Thymus (tissue), 14 donors: ENCODE measurements at places on chromosomes 7 and 10. TPM values are rescaled to one million over a fixed set of nuclear protein-coding genes. Genes with fewer than 3 reads are reported as not detected.
A peak's percentile ranks its signal among the peaks of the same experiment; 100 is the strongest.

DNA sequence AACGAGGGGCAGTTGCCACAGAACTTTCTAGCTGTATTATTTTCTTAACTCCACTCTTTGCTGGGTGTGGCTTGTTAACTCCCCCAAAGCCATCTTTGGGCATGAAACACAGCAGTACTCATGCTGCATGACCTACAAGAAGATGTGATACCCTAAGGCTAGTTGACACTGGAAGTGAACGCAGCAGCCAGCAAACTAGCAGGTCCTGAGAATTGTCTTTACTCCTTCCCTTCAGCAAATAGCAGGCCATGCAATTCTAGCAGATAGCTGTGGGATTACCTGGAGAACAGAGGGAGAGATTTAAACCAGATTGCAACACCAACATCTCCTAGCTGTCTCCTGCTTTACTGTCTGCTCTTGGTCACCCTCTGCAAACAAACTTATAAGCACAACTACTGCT is 688.0 kb upstream of the ZWINT start:
- no peak for DNase-seq

CARD11 gene
- 19.4 TPM for polyA plus RNA-seq

DNA sequence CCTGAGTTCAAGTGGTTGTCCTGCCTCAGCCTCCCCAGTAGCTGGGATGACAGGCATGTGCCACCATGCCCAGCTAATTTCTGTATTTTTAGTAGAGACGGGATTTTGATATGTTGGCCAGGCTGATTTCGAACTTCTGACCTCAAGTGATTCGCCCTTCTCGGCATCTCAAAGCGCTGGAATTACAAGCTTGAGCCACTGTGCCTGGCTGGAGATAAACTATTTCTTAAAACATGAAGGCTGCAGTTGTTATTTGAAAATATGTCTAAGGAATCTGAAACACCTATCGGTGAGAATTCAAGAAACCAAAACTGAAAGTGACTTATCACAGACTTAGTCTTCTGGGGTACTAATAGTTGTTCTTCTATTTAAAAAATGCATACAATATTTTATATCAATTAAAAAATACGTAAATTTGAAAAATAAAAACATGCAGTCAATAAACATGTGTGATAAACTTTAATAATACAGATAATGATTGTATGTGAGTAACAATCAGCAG is 176.9 kb upstream of the PRSS58 start:
- no peak for DNase-seq

MEOX2 gene
- 3.4 TPM for polyA plus RNA-seq

PTN gene
- 19.3 TPM for polyA plus RNA-seq

- no peak for DNase-seq
Measured at GRCh38 chr7:136142583-136142982, 165.4 kb upstream of the MTPN start.

CDH23 gene
- 9.1 TPM for polyA plus RNA-seq

DNA sequence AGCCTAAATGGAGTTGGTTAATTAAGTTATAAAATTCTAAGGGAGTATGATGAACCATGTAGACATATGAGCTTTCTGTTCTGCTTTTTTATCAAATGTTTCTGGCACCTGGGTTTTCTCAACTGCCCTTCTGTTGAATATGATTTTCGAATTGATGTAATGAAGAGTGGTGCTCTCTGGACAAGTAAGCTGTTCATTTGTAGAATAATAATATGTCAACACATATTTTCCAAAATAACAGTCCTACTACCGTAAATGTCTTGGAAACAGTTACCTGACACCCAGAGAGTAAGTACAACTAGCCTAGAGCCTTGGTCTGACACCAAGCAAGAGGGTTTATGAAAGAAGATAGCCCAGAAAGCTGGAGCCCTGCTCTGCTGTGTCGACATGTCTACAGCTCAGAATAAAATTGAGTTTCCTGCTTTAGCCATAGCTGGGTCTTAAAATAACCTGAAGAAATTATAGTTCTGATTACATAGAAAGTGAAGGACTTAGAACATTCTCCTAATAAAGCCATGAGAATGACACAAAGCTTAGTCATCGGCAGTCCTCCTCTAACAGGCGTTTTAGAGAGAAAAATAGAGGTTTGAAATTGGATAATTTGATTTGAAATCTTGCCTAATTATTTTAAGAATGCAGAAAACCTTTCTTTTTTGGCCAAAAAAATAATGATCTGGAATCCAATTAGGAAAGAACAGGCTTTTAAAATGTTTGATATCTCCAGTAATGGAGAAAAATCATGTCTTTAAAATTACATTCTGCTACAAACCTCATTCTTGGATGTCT is 25.1 kb downstream of the HDAC9 start:
- no peak for DNase-seq

GRCh38 chr7:40033826-40034225 is 83.8 kb downstream of the CDK13 start:
- no peak for DNase-seq

- DNase-seq: no peak
Measured at GRCh38 chr7:66301249-66301648, 96.1 kb downstream of the TPST1 start.

EMX2 gene
- 0.57 TPM for polyA plus RNA-seq

IKZF1 gene
- polyA plus RNA-seq: 99.0 TPM

OR6B1 gene
- not detected for polyA plus RNA-seq

CCDC146 gene
- polyA plus RNA-seq: 15.6 TPM

GRCh38 chr10:116737627-116738327 is 4.6 kb downstream of the HSPA12A start:
- DNase-seq: no peak

- DNase-seq: peak; percentile 33
Measured at GRCh38 chr10:132518572-132519381, 18.8 kb upstream of the INPP5A start.

DNA sequence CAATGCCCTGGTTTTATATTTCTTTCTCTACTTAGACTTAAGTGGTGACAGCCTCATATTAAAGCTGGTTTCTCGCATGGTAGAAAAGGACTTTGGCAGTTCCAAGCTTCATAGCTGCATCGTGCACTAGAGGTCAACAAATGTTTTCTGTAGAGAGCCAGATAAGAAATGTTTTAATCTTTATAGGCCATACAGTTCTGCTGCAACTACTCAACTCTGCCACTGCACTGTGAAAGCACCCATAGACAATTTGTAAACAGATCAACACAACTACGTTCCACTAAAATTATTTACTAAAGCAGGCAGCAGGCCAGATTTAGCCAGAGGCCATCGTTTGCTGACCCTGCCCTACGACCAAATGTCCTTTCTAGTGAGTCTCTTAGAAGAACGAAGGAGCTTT is 36.7 kb downstream of the CSGALNACT2 start:
- DNase-seq: no peak

DNA sequence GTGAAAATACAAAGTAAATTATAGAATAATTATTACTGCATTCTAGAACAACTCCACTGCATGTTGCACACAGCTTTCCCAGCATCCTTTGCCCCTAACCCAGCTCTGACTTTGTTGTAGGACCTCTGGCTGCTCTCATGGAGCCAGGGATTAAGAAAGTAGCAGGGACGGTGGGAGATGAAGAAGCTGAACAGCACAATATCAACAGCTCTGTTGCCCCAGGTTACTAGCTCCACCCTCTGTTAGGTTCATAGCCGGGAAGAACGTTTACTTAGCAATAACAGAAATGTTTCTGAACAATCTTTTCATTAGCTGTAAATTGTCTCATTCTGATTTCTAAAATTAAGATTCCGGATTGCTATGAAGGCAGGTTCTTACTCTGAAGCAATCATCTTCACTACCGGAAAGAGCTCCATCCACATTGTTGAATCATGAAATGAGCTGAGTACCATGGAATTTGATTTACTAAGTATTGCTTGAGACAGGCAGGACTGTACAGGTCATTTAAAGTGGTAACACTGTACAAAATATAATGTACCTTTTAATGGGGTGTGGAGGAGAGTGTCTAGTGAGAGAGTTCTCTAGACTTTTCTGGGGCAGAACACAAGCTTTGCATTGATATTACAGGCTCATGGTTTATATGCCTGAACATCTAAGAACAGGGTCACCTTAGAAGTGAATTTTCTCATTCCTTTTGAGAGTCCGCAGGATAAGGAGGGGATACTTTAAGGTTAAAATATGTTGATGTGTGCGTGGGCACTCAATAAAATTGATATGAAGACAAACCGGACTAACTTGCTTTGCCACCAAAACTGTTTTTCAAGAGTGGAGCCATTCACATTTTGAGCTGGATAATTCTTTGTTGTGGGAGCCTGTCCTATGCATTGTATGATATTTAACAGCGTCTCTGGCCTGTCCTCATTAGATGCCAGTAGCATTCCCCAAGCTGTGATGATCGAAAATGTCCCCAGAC is 20.8 kb upstream of the RAB18 start:
- DNase-seq: no peak

GRCh38 chr10:178723-179122 is 43.5 kb downstream of the ZMYND11 start:
- DNase-seq: no peak

CLDN4 gene
- 38.4 TPM for polyA plus RNA-seq

DNA sequence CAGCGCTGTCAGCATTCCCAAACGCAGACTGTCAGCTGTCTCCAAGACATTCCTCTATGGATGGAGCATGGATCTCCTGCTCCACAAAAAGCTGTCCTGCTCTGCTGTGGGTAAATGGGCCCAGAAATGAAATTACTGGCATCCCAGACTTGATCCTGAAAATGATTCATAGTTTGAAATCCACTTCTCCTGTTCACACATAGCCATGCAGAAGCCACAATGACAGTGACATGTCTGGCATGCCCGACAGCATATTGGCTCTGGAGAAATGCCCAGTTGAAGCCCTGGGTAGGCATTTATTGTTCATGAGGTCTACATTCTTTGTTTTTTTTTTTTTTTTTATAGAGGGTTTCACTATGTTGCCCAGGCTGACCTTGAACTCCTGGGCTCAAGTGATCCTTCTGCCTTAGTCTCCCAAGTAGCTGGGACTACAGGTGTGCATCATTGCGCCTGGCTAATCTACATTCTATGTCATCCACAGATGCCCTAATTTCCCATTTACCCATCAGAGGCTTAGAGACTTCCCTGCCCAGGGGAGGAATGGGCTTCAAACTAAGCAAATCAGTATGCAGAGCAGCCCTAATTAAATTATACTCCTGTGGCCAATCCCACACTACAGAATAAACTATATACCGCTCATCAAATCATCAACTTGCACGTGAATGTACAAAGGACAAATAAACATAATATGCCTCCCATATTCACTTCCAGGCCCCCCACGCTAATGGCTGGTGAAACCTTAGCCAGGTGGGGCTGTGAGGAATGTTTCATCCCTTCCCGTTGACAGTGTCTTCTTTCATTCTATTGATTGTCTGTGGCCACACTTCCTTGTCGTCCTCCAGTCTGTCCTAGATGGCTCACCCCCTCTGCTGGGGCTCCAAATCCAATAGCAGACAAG is 61.8 kb upstream of the EEPD1 start:
- no peak for DNase-seq
